Activated T-cell treated with anti-CD3 and anti-CD28 coated beads, Interleukin-2, amount 50 U/mL, for 72 hours (primary cell): ENCODE measurements at places on chromosomes 7 and 10. TPM values are rescaled to one million over a fixed set of nuclear protein-coding genes. Genes with fewer than 3 reads are reported as not detected.

CYP2E1 gene
- total RNA-seq = 1.4 TPM

DNA sequence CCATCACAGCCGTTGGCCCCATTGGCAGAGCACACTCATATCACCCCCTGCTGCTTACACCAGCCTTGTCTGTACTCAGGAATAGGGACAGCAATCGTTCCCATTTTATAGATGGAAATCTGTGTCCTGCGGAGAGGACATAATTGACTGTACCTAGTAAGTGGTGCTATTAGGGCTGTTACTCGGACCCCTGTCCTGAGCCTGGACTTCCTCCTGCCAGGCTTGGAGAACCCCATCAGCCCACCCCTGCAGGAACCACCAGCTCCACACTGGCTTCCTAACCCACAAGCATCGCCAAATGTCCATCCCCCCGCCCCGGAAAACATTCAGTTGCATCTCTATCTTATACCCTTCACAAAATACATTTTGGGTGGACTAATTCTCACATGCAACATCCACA lies 139.8 kb upstream of the RET start:
- DNase-seq = no peak

DNA sequence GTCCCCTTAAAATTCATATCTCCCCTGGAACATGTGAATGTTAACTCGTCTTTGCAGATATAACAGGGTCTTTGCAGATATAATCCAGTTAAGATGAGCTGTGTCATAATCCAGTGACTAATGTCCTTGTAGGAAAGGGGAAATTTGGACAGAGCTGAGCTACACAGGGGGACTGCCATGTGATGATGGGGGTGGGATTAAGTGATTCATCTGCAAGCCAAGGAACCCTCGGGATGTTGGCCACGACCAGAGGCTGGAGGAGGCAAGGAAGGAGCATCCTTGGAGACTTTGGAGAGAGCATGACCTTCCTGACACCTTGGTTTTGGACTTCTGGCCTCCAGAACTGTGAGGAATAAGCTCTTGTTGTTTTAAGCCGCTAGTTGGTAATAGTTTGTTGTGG lies 153.9 kb upstream of the PCBD1 start:
- no peak for DNase-seq

- no peak for DNase-seq
Measured at GRCh38 chr7:99078416-99078815, 65.5 kb downstream of the SMURF1 start.

DNA sequence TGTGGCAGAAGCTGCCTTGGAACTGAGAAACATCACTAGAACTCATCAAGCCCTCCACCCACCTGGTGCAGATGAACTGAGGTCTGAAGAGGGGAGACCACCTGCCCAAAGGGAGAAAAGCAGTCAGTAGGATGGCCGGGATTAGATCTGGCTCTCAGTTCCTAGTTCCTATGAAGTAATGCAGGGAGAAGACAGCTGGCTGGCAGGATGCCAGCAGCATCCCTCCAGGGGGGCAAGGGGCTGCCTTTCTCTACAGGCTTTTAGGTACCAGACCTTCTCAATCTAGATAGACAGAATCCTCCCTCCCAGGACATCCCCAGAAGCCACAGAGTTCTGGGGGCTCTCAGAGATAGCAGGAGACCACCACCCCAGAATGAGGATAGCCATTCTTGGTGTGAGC lies 7.8 kb downstream of the CRHR2 start:
- no peak for DNase-seq

DNA sequence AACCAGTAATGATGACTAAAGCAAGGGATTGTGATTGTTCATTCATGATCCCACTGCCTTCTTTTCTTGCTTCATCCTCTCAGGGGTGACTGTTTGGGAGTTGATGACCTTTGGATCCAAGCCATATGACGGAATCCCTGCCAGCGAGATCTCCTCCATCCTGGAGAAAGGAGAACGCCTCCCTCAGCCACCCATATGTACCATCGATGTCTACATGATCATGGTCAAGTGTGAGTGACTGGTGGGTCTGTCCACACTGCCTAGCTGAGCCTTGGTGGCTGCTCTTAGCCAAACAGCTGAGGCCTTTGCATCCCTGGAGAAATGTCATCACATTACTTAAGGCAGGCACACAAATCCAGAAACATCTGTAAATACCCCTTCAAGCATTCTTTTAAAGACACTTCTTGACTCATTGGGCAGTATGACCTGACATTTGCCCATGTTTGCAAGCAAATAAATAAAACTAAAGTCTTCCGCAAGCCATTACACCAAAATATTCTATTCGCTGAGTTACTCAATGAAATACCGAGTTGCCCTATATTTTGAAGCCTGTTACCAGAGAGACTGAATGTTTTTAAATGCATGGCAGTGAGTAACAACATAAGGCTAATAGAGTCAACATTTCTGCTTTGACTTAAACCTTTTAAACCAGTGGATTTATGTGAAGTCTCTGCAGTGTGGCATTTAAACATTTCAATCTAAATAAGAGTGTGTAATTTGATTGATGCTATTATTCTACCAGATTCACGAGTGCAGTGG lies 166.3 kb upstream of the LANCL2 start:
- DNase-seq = no peak

DNA sequence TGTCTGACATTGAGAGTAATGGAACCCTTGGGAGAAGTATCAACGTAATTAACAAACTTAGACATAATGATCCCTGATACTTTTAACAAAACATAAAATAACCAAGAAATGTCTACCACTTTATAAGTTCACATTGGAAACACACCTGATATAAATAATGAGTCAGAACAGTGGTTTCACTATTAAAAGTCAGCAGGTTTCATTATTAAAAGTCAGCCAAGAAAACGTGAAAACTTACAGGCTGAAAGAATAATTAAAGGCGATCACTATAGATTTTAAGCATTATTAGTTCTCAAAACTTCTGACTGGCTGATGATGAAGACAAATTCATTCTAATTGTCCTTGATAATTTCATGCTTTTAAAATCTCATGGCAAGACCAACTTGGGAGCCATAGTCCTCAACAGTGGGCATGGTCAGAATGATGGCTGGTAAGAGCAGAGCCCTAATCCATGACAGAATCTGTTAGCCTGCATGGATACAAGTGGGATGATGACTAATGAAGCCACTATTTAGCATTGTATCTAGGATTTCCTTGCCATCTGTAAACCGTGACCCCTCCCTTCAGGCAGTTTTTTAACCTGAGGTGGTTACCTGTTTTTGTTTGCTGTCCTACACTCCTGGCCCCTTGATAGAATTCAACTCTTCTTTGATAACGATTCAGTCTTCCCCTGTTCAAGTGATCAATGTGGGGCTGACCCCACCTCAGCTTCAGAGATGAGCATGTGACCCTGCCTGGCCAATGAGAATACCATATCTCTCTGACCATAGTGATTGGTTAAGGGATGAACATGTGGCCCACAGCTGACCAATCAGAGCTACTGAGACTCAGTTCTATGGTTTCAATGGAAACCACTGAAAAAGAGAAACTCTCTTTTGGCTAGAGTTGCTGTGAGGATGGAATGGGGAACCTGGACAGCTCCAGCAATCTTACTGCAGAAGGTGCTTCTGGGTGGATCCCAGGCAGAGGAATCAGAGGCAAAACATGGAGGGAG lies 151.0 kb downstream of the PLPP4 start:
- no peak for DNase-seq

GRCh38 chr7:27164045-27164366 lies 1.3 kb downstream of the HOXA9 start:
- DNase-seq = no peak

EBLN1 gene
- not detected for total RNA-seq

AKR1C2 gene
- 0.22 TPM for total RNA-seq

DNA sequence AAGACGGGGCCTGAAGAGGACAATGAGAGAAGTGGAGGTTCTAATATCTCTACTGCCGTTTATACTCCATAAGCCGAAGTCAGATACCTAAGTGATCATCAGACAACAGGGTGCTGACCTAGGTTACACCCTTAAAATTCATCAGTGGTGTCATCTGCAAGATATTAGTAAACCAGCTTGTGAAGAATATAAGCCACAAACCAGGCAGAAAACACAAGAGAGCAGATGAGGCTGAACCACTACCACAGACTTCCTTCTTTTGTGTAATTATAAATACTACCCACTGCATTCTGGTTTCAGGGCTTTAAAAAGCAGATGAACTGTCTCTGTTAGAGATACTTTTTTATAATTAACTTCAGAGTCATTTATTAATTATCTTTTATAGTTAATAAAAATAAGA lies 69.0 kb upstream of the LRRC17 start:
- DNase-seq = no peak
